ENCODE measurements at places on chromosomes 3 and 15.

- DNase-seq: no peak
Observed at GRCh38 chr3:61679026-61679425, 117.7 kb downstream of the PTPRG start.

GRCh38 chr3:32224016-32224516 is 14.4 kb upstream of the CMTM8 start:
- no peak for DNase-seq

GRCh38 chr3:141334627-141335250 is 33.6 kb upstream of the ZBTB38 start:
- no peak for DNase-seq

GRCh38 chr3:81468391-81468790 is 293.1 kb downstream of the GBE1 start:
- DNase-seq: no peak

GRCh38 chr3:64491843-64492242 is 196.0 kb downstream of the ADAMTS9 start:
- no peak for DNase-seq

- DNase-seq: no peak
Observed at GRCh38 chr15:66923438-66923881, 141.9 kb upstream of the SMAD3 start.

GRCh38 chr3:130963878-130964277 is 62.7 kb downstream of the ASTE1 start:
- no peak for DNase-seq

All from activated CD4-positive, CD25-positive, alpha-beta regulatory T cell (primary cell).